ENCODE measurements at places on chromosomes 1 and 21.

GRCh38 chr1:184988506-184988905, 14.2 kb upstream of the NIBAN1 start:
- DNase-seq = no peak

- DNase-seq = no peak
Observed at GRCh38 chr1:230857822-230858221, 10.5 kb downstream of the C1orf198 start.

DNA sequence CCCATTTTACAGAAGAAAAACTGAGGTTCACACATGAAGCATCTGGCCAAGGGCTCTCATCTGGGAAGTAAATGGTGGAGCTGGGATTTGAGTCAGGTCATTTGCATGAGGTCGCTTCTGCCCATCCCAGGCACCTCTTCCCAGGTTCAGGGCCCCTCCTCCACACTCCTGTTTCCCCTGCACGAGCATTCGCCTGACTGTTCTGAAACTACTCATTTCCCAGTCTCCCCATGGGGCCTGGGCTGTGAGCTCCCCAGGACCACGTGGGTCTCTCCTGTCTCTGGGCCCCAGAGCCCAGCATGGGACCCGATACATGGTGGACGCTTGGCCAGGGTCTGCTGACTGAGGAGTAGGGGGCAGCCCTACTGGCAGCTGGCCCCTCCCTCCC, 360.8 kb downstream of the MATN1 start:
- DNase-seq = no peak

- no peak for DNase-seq
Observed at GRCh38 chr1:51600529-51600928, 16.4 kb upstream of the OSBPL9 start.

- peak; percentile 74 for DNase-seq
Observed at GRCh38 chr1:198167436-198167934, 10.7 kb downstream of the NEK7 start.

GRCh38 chr1:58739856-58740466, 40.1 kb upstream of the MYSM1 start:
- DNase-seq = peak; percentile 82

GRCh38 chr1:241592273-241592958, 47.8 kb downstream of the CHML start:
- DNase-seq = no peak

- no peak for DNase-seq
Observed at GRCh38 chr1:238487931-238488330, 597.2 kb upstream of the ZP4 start.

DNA sequence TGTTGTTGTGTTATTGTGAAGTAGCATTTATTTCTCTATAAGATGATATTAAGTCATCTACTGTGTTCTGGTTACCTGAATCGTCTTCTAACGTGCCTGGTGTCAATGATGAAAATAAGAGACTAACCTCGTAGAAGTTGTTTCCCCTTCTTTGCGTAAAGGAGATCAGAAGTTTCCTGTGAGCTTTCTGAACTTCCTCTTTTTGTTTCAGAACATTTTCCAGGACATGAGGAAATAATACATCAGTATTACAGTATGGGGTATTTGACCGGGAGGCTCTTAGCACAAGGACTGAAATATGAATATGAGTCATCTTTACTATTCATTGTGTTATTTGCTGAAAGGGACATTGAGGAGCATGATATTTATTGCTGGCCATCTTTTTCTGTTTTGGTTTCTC, 1.3 kb downstream of the ST6GALNAC3 start:
- DNase-seq = no peak

- no peak for DNase-seq
Observed at GRCh38 chr1:83102630-83103071, 896.3 kb downstream of the TTLL7 start.

GRCh38 chr1:67748630-67749029, 63.6 kb downstream of the GADD45A start:
- DNase-seq = no peak

DNA sequence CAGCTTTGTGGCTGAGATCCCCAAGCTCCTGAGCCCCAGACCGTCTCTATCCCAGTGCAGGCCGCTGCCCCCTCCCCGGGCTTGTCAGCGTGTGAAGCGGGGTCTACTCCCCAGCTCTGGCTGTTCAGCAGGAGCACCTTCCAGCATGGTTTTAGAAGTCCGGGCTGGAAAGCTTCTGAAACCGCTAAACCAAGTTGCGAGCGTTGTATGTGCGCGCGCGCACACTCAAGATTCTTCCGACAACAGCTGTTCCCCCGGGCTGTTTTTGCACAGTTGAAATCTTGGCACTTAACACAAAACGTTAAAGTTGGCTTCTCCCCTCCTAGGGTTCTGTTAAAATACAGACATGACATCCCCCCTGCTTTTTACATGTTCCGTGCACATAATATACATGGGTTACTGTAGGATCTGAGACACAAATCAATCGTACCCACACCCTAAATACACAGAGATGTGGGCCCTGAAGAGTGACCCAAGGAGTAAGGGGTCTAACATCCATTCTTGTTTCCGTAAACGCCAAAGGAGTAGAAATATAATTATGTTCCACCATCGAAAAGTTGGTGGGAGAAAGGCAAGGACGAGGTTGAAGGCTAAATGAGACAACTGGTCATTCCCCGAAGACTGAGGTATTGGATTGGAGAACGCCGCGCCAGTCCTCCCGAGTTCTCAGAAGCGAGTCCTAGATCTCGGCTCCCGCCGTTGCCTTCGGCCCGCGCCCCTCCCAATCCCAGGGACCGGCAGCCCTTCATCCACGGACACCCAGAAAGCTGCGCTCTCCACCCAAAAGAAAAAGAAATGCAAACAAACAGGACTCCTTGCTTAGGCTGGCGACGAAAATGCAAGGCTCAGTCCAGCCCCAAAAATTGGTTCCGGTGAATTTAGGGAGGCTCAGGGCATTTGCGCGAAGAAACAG, 1.3 kb downstream of the TBX15 start:
- DNase-seq = no peak

GRCh38 chr1:94315552-94316116, 78.2 kb upstream of the ARHGAP29 start:
- no peak for DNase-seq

GRCh38 chr1:236018885-236019453, 45.9 kb downstream of the NID1 start:
- no peak for DNase-seq

GRCh38 chr21:26070822-26071425, 99.6 kb downstream of the APP start:
- DNase-seq = peak; percentile 81

- DNase-seq = no peak
Observed at GRCh38 chr1:28631713-28632112, 11.2 kb downstream of the TAF12 start.

DNA sequence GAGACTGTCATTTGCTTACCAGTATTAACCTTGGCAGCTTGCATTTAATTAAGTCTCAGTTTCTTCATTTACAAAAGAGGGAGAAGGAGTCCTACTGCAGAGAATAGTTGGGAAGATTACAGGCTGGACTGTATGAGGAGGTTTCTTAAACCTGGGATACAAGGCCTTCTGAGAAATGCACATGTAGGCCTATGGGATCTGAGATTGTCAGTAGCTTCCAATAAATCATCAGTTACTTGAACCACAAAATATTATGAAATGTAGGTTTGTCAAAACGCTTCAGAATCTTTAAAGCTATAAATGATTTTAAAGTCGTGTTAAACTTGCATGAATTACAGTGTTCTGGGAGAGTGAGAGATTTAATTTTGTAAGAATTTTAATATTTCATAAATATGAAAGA, 69.6 kb downstream of the NRIP1 start:
- no peak for DNase-seq

- no peak for DNase-seq
Observed at GRCh38 chr1:223009406-223009805, 133.6 kb downstream of the TLR5 start.

GRCh38 chr1:229108598-229109201, 162.2 kb upstream of the RAB4A start:
- DNase-seq = no peak

GRCh38 chr1:145690587-145691558, 16.3 kb downstream of the PDZK1 start:
- peak; percentile 89 for DNase-seq

GRCh38 chr21:45780647-45781046, 137.1 kb downstream of the PCBP3 start:
- DNase-seq = peak; percentile 46

DNA sequence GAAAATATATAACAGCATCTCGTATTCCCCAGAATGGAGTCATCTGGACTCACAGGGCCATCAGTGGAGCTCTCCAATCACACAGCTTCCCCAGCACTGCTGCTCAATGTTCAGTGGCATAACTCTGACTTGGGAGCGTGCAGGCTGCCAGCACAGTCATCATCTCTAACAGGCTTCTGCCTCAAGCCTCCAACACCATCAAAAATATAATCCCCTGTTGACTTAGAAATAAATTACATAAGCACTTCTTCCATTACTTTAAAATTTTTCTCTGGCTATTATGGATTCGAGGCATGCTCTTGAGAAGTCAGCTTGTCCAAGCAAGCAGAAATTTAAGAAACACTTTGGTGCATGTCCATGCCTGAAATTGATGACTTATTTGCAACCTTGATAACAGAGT, 6.2 kb downstream of the DUSP23 start:
- DNase-seq = no peak

DNA sequence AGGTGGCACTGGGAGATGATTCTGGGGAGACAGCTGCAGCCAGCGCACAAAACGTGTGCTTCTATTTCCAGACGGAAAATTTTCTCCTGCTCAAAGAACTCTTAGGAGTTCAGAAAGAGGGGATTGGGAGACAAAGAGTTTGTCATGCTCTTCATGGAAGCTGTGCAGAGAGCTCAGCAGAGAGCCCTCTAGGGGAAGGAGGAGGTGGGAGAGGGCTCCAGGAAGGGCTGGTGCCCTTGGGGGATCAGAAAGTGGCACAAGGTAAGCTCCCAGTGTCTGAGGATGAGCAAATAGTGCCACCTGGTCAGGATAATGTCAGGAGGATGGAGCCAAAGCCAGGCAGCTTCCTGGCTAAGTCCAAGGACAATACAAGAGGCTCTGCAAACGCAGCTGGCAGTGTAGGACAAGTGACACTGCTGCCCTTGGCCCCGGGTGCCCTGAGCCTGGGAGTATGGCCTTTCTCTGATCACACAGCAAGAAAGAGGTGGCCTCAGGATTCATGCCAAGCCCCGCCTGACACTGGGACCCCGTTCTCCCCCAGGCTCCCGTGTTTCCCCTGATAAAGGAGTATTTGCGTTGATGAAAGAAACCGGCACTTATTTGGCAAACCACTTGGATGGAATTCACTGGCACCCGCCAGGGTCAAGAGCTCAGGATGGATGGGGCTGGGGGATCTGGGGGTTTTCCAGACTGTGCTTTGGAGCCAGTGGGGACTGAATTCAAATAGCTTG, 254.0 kb downstream of the PTPRU start:
- DNase-seq = no peak

DNA sequence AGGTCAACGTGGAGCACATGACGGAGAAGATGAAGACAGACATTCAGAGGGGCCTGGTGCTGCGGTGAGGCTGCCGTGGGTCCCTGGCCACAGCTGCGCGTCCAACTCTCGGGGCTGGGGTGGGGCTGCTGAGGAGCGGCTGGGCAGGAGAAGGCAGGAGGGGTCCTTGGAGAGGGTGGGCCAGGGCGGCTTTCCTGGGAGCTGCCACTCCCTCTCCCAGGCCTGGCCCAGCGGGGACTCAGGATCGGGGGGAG, 14.4 kb downstream of the CFAP410 start:
- DNase-seq = no peak
